Tongue (tissue), 3 donors: ENCODE measurements at places on chromosomes 5 and 9. TPM values are rescaled to one million over a fixed set of nuclear protein-coding genes. Genes with fewer than 3 reads are reported as not detected.

DNA sequence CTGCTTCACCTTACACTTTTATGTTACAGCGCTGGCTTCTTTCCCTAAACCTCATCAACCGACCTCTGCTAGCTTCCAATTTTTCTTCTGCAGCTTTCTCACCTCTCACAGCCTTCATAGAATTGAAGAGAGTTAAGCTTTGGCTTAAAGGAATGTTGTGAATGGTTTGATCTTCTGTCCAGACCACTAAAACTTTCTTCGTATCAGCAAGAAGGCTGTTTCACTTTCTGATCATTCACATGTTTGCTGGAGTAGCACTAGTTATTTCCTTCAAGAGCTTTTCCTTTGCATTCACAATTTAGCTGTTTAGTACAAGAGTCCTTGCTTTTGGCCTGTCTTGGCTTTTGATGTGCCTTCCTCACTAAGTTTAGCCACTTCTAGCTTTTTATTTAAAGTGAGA, 49.5 kb downstream of the NR3C1 start:
- DNase-seq, result no peak

MEGF10 gene
- total RNA-seq, result 59.6 TPM

TUSC1 gene
- total RNA-seq, result 20.7 TPM

HAVCR2 gene
- total RNA-seq, result 2.8 TPM

PCDH1 gene
- total RNA-seq, result 24.0 TPM

DNA sequence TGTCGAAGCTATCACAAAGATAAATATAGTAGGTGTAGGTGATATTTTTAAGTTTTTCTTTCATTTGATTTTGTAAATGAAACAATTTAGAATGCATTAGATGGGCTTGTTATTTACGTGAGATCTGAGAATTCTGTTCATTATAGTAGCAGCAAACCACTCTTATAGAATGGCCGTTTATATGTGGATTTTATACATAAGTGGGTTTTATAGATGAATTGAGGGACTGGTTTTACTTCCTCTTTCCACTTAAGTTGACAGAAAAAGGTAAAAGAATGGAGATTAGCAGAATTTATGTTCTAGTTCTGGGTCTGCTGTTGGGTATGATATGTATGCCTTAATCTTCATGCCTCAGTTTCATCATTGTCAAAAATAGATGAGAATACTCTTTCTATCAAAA, 5.6 kb downstream of the RMI1 start:
- DNase-seq, result no peak

GRCh38 chr9:129494113-129494789, 126.7 kb downstream of the C9orf50 start:
- DNase-seq, result peak; percentile 44

DNA sequence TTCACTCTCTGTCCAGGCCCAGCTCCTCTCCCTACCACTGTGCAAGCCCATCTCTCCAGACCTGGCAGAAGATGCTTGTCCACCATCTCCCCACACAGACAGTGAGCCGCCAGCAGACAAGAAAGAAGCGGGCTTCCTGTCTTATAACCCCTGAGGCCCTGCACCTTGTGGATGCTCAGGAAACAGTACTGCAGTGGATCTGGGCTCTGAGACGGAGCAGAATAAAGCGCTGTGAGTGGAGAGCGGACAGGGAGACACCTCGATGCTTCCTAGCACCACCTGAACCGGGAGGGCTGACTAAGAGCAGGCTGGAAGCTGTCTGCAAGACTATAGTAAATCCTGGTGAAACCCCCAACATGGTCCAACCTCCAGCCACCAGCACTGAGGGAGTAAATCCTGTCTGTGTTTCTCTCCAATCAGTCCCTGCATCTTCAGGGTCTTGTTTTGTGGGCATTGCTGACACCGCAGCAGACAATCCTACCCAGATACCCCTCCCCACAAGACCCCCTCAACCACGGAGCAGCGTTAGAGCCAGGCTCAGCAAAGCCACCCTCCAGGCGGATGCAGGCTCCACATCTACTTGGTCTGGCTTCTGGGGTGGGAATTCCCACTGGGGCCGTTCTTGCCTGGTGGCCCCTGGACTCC, 18.7 kb downstream of the ORM2 start:
- DNase-seq, result no peak
